ENCODE measurements at places on chromosomes 1 and 21.

- no peak for DNase-seq
Observed at GRCh38 chr1:180778782-180779398, 133.8 kb upstream of the KIAA1614 start.

- no peak for DNase-seq
Observed at GRCh38 chr21:29942034-29942433, 2.2 kb upstream of the GRIK1 start.

DNA sequence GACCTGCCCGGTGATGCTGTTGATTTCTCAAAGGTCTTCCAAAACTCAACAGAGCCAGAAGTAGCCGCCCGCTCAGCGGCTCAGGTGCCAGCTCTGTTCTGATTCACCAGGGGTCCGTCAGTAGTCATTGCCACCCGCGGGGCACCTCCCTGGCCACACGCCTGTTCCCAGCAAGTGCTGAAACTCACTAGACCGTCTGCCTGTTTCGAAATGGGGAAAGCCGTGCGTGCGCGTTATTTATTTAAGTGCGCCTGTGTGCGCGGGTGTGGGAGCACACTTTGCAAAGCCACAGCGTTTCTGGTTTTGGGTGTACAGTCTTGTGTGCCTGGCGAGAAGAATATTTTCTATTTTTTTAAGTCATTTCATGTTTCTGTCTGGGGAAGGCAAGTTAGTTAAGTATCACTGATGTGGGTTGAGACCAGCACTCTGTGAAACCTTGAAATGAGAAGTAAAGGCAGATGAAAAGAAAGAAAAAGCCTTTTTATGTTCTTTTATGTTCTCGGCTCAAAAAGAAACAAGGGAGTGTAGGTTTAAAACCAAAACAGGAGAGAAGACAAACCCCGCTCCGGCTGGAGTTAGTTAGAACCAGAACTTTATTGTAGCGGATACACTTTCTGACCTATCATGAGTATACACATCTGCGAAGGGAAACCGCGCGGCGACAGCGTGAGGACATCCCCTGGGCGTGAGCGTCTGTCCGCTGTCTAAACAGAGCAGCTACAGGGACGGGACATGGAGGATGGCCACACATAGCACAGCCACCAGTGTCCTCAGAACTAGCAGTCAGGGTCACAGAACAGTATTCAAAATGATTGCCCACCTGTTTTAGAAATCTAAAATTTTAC, 77.1 kb downstream of the PIK3CD start:
- DNase-seq = peak; percentile 51

- no peak for DNase-seq
Observed at GRCh38 chr1:233959102-233959501, 54.6 kb downstream of the SLC35F3 start.

DNA sequence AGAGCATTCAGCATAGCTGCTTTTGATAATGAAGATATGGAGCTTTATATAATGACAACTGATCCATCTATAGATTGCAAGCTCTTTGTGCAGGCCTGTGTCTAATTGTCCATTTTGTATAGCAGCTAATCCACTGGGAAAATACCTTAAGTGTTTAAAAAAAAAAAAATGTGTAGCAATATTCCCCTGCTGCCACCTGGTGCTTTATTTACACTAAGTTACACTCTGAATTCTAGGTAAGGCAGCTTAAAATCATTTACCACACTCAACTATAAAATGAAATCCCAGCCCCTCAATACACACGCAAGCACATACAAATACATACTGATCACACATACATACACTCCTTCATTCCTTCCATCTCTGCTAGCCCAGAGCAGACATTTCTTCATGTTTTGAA, 49.1 kb upstream of the BCL9 start:
- DNase-seq = no peak

DNA sequence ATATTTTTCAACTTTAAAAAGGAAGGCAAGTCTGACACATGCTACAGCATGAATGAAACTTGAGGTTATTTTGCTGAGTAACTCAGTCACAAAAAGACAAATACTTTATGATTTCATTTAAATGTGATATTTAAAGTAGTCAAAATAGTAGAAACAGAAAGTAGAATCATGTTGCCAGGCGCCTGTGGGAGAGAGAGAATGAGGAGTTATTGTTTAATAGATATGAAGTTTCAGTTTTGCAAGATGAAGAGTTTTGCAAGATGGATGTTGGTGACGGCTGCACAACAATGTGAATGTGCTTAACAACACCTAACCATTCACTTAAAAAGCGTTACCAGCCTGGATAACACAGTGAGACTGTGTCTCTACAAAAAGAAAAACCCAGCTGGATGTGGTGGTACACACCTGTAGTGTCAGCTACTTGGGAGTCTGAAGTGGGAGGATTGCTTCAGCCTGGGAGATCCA, 20.7 kb upstream of the ATP1A1 start:
- DNase-seq = no peak

- no peak for DNase-seq
Observed at GRCh38 chr1:220974431-220974830, 95.2 kb downstream of the HLX start.

- no peak for DNase-seq
Observed at GRCh38 chr1:20160034-20160433, 20.9 kb downstream of the PLA2G2F start.

DNA sequence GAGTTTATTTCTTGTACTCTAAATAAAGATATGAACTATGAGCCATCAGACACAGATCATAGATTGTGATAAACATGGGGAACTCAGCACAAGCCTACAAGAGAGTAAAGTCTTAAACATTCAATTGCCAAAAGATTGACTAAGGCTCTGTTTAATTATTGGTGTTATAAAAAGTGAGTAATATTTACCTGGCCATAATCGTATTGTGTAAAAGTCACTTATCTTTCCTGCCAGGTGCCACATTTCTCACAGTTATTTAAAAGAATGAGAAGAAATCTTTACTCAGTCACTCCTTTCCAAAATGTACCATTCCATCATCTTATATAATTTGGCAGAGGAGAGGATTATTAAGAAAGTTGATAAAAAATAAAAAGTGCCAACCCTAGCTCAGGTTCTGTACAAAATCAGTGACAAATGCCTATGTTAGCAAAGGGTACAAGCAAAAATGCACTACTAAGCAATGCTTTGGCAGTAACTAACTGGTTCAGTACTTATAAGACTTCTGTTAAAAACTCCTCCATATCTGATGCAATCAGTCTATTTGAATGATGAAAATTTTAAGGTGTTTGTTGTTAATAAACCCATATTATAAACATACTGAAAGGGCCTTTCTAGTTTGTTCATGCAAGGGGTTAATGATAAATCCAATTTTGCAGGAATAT, 5.8 kb upstream of the NR5A2 start:
- no peak for DNase-seq

- DNase-seq = no peak
Observed at GRCh38 chr1:28750330-28750729, 13.6 kb downstream of the YTHDF2 start.
